PC-3 (cell line): ENCODE measurements at places on chromosomes 11 and 22. TPM values are rescaled to one million over a fixed set of nuclear protein-coding genes. Genes with fewer than 3 reads are reported as not detected.
A peak's percentile ranks its signal among the peaks of the same experiment; 100 is the strongest.

OR52E8 gene
- total RNA-seq, result not detected in 2 replicates

C11orf16 gene
- total RNA-seq, result not detected in 2 replicates

GRCh38 chr11:12629601-12630313, 44.5 kb upstream of the TEAD1 start:
- H3K27me3 ChIP-seq, result no peaks in the 10 kb centered on the region
- H3K4me1 ChIP-seq, result peaks cover 20% of the 10 kb centered on the region
- H3K4me3 ChIP-seq, result no peak overlapping the region
- peaks cover under 1% of the 10 kb centered on the region; the same call in 1 of the 2 replicates for H3K36me3 ChIP-seq
- H3K27ac ChIP-seq, result no peak overlapping the region

DNA sequence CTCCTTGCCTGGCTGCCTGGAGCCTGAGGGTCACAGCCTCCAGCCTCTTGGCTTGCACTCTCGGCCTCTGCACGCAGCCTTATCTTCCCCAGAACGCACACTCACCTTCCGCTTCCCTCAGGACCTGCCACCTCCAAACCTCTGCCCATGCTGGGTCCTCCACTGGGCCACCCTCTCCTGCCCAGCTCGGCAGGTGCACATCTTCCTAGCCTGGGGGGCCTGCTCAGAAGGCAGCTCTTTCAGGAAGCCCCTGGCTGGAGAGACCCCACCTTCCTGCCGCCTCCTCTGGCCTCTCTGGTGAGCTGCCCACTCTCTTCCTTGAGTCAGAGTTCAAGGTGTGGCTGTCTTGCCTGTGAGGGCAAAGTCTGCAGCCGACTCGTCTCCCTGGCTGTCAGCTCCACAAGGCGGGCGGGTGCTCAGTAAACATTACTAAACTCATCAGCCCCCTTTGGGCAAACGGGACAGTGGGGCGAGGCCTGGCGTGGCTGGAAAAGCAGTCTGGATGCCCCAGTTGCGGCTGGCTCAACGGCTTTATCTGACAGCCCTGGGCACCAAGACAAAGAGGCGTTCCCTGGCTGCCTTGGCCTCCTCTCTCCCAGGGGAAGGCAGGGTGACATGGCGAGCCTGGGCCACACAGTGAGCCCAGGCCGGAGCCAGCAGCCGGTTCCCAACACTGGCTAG, 1.7 kb upstream of the LINC01488 start:
- no peaks in the 10 kb centered on the region for H3K36me3 ChIP-seq
- H3K4me1 ChIP-seq, result peaks cover 18% of the 10 kb centered on the region
- H3K4me3 ChIP-seq, result no peak overlapping the region
- H3K27me3 ChIP-seq, result no peaks in the 10 kb centered on the region

C22orf31 gene
- total RNA-seq, result not detected in 2 replicates

DNA sequence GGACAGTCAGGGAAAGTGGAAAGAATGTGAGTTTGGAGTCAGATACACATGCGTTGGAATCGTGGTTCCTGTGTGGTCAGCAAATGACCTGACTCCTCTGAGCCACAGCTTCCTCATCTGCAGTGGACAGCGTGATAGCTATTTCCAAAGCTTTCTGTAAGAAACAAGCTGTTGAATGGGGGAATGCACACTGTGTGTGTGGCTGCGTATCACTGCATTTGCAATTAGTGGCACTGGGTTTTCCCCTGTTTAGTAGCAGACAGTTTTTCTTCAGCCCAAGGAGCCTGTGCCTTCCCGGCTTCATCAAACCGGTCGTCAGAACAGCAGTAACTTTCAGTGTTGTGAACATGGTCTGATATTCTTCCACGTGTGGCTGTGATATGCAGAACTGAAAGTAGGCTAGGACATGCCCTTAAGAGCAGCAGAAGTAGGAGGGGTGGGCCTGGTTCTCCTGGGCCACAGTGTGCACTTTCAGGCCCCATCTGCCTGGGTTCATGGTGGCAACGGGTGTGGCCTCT, 121.5 kb downstream of the RRAS2 start:
- H3K27me3 ChIP-seq, result peaks cover 73% of the 10 kb centered on the region
- H3K4me3 ChIP-seq, result no peak overlapping the region
- DNase-seq, result no peak
- no peaks in the 10 kb centered on the region for H3K4me1 ChIP-seq

DNA sequence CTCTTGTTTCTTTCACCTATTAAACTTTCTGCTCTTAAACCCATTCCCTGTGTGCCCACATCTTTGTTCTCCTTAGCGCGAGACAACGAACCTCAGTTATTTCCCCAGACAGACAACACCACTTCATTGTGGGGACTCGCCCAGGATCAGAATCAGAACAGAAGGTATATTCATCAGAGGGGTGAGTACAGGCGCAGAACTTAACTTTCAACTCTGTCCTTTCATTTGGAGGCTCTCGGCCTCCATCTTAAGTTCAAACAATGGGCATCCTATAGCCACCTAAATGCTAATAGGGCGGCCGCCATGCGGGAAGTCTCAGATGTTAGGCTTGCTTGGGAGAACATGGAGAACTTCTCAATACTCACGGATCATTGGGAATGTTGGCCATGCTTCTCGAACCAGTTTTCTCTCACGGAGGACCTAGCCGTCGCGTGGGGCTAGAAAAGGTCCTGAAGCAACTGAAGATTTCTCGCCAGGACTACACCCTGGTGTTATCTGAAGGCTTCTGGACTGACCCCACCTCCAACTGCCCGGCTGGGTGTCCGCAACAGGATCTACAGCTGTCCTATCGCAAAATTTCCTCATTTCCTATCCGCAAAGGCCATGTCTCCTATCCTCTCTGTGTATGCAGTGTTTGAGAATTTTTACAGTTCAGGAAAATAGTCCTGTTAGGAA, 13.4 kb upstream of the HYLS1 start:
- H3K4me1 ChIP-seq, result 0 out of 2 replicates have a peak, but pooled peaks cover 3% of the 10 kb centered on the region
- no peak for DNase-seq
- no peak overlapping the region for H3K27ac ChIP-seq
- H3K36me3 ChIP-seq, result peaks cover 9% of the 10 kb centered on the region; the same call in 1 of the 2 replicates
- no peaks in the 10 kb centered on the region for H3K27me3 ChIP-seq

GRCh38 chr22:40524392-40525249, 111.9 kb downstream of the MRTFA start:
- peak; percentile 39 for DNase-seq
- no peaks in the 10 kb centered on the region for H3K27me3 ChIP-seq
- no peaks in the 10 kb centered on the region for H3K36me3 ChIP-seq
- H3K4me1 ChIP-seq, result peaks cover 29% of the 10 kb centered on the region
- H3K4me3 ChIP-seq, result no peak overlapping the region
- no peak overlapping the region for H3K27ac ChIP-seq

GRCh38 chr22:49763138-49763537, 64.5 kb downstream of the BRD1 start:
- no peaks in the 10 kb centered on the region for H3K27me3 ChIP-seq
- H3K4me1 ChIP-seq, result no peaks in the 10 kb centered on the region
- H3K36me3 ChIP-seq, result no peaks in the 10 kb centered on the region
- no peak for DNase-seq
- no peak overlapping the region for H3K27ac ChIP-seq
- H3K4me3 ChIP-seq, result no peak overlapping the region

GRCh38 chr11:33479231-33479630, 221.4 kb downstream of the C11orf91 start:
- no peaks in the 10 kb centered on the region for H3K36me3 ChIP-seq
- no peak for DNase-seq
- peaks cover 16% of the 10 kb centered on the region for H3K4me1 ChIP-seq
- H3K4me3 ChIP-seq, result no peak overlapping the region
- no peaks in the 10 kb centered on the region for H3K27me3 ChIP-seq

DNA sequence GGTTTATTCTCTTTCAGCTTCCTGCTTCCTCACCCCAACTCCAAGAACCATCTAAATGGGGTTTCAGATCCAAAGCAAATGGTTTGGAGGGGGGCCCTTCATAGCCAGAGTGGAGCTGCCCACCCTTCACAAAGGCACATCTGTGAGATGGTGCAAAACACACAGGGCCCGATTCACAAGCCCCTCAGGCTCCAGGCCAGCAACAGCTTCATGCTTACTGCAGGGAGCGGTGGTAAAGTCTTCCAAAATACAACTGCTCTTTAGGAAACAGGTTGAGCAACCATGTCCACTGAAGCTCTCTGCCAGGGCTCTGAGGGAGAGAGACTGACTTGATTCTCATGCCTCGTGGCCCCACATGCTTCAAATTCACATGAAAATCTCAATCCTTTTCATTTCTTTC, 213.0 kb upstream of the NARS2 start:
- no peak overlapping the region for H3K27ac ChIP-seq
- no peaks in the 10 kb centered on the region for H3K36me3 ChIP-seq
- H3K4me1 ChIP-seq, result peaks cover 54% of the 10 kb centered on the region
- H3K4me3 ChIP-seq, result no peak overlapping the region
